ENCODE measurements at places on chromosomes 5 and 9.

DNA sequence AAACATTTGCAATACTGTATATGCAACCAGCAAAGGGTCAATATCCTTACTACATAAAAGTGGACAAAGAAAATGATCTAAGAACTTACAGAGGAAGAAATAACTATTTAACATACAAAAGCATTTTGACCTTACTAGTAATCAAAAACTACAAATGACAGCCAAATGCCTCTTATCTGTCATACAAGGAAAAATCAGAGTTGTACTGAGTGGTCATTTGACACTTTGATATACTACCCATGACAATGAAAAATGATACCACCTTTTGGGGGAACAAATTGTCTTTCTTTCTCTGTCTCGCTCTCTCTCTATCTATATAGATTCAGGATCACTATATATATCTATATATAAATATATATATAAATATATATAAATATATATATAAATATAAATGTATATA, 50.4 kb upstream of the ZSWIM6 start:
- DNase-seq = no peak

DNA sequence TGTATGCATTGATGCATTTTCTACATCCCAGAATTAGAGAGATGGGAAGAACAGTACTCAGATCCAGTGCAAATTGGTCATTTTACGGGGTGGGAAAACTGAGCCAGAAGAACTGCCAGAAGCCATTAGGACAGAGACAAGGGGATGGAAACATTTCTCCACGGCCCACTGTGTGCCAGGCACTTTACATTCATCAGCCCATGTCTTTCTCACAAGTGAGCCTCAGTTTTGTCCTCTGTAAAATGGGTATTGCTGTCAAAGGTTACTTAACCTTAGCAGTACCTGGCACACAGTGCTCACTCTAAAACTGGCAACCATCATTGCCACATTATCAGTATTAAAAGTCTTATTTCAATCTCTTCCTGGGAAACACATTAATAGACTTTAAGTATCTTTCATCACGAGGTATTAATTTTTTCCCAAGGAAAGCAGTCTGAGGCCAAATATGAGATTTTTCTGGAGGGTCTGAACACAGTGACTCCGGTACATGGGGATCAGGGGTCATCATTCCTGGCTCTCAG, 5.2 kb downstream of the DUSP1 start:
- no peak for DNase-seq

DNA sequence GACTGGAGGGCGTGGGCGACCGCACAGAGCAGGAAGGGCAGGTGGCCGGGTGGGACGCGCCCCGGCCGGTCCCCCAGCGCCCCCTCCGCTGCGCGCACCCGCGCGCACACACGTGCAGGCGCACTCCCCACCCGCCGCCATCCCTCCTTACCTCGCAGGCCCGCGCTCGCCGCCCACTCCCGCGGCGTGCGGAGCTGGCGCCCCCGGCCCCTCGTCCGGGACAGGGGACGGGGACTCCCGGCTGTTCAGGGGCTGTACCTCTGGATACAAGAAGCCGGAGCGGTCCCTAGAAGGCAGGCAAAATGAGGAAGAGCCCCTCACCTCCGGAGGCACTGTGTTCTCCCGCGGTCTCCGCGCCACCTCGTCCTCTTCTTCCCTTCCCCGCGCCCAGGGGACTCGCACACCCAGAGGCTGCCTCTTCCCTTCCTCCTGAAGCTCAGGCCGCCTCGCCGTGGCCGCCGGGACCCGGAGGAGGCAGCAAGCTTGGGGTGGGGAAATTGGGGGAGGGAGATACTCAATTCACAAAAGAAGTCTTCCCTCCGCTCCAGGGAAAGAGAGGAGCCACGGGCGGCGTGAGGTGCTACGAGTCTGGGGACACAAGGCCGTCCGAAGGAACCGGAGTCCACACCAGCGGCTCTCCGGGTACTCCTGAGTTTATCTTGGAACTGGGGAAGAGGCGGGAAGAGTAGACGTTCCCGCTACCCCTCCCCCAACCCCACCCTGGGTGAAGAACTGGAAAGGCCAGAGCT, 1.4 kb upstream of the GABRB2 start:
- no peak for DNase-seq

- DNase-seq = no peak
These were observed 76.7 kb downstream of the ANXA2R start for GRCh38 chr5:42963412-42963811.

Measured in NCI-H1048 (cell line).